Stimulated activated CD8-positive, alpha-beta memory T cell treated with anti-CD3 and anti-CD28 coated beads, Interleukin-4, amount 100 ng/mL, for 1 hour (primary cell): ENCODE measurements at places on chromosomes 7 and 10.

GRCh38 chr7:45601094-45601493 lies 26.9 kb downstream of the ADCY1 start:
- DNase-seq, result no peak

GRCh38 chr7:36281945-36282717 lies 107.5 kb upstream of the ANLN start:
- no peak for DNase-seq

GRCh38 chr7:66958538-66959350 lies 36.6 kb downstream of the SBDS start:
- DNase-seq, result no peak

- no peak for DNase-seq
Observed at GRCh38 chr7:108413337-108413736, 42.9 kb downstream of the NRCAM start.

- DNase-seq, result no peak
Observed at GRCh38 chr10:11866199-11866925, 43.2 kb downstream of the PROSER2 start.

DNA sequence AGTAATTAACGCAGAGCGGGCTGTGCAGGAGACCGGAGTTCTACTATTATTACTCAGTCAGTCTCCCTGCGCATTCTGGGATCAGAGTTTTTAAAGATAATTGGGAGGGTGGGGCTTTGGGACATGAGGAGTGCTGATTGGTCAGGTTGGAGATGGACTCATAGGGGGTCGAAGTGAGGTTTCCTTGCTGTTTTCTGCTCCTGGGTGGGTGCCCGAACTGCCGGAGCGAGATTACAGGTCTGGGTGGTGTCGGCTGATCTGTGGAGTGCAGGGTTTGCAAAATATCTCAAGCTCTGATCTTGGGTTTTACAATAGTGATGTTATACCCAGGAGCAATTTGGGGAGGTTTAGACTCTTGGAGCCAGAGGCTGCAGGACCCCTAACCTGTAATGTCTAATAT lies 3.9 kb upstream of the LRRC27 start:
- no peak for DNase-seq

- DNase-seq, result no peak
Observed at GRCh38 chr7:117169907-117170306, 153.0 kb downstream of the WNT2 start.

DNA sequence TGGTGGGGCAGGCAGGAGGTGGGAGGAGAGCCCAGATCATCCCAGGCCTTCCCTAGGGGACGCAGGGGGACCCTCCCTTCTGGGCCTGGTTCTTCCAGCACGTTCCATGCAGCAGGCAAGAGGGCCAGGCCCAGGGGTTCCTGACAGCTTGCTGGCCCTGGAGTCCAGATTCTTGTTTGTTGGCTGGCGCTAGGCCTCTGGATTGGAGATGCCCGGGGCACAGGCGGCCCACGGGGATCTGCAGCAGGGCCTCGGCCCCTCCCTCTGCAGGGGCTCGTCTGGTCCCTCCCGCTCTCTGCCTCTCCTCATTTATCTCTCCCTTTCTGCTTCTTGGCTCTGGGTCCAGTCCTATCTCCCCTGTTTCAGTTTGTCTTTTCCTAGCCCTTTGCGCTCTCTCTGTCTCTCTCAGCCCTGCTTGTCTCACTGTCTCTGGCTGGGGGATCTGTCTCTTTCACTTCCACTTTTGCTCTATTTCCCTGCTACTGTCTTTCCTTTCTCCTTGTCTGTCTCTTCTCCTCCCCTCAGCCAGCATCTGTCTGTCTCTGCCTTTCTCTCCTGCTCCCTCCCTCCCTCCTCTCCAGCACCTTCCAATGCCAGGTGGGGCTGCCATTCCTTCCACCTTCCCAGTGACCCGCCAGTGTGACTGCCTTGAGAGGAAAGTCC lies 1.1 kb upstream of the AQP1 start:
- no peak for DNase-seq

- no peak for DNase-seq
Observed at GRCh38 chr7:121739465-121739864, 133.5 kb upstream of the PTPRZ1 start.

DNA sequence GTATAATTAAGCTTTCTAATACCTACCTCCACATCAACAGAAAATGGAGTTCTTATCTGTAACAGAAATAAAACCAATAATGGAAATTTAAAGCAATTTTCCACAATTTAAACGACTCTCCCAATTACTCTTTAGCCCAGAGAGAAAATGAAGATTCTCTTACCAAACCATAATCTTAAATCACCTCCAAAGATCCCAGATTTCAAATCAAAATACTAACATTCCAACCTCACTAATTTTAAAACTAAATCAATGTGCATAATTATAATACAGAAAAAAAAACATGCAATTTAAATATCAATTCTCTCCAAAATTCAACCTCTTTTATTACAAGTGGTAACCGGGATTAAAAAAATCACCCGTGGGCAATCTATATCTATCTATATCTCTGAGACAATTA lies 1.5 kb downstream of the HERC4 start:
- DNase-seq, result no peak

DNA sequence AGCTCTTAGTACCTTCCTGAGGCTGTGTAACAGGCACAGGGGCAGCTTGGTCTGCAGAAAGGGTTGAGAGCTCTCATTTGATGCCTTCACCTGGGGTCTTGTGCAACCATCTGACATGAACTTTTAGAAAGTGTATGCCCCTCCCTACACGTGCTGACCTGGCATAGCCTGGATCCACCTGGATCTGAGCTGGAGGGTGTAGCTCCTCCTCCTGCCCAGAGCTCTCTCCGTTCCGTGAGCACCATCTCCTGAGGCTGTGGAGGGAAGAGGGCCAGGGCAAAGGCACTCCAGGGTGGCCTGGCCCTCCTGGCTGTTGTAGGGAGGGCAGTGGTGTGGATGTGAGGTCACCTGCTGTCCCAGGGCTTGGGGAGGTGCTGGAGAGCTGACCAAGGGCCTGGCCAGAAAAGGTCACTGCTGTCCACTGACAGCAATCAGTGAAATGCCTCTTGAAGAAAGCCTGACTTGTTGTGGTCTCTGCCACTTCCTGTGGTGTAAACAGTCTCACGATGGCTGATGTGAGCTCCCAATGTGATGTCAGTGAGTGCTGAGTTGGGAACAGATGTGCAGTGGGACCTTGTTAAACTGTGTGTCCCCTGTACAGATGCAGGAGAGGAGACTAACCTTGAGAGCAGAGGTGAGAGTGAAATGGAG lies 23.0 kb downstream of the AMZ1 start:
- no peak for DNase-seq

DNA sequence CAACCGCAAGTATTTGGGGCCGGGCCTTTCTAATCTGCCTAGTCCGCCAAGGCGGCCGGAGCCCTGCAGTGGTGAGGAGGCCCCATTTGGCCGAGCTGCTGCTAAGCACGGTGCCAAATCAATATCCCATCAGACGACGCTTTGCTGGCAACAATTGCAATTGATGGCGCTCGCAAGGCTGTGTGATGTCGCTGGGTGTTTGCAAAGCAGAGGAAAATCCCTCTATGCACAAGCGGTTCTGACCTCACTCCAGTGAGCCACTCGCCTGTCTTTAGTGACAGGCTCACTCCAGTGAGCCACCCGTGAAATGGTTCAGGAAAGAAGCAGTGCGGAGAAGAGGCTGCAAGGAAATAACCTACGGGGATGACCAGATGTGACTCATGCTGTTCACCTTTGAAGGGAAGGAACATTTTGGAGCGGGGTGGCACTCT lies 18.3 kb upstream of the PDE1C start:
- no peak for DNase-seq

GRCh38 chr10:90451283-90451682 lies 406.6 kb downstream of the HTR7 start:
- no peak for DNase-seq

GRCh38 chr10:93991596-93992284 lies 2.0 kb upstream of the PLCE1 start:
- no peak for DNase-seq

GRCh38 chr7:100952641-100953040 lies 3.3 kb downstream of the MUC3A start:
- DNase-seq, result no peak

- no peak for DNase-seq
Observed at GRCh38 chr7:68461430-68461829, 1136.8 kb upstream of the AUTS2 start.

DNA sequence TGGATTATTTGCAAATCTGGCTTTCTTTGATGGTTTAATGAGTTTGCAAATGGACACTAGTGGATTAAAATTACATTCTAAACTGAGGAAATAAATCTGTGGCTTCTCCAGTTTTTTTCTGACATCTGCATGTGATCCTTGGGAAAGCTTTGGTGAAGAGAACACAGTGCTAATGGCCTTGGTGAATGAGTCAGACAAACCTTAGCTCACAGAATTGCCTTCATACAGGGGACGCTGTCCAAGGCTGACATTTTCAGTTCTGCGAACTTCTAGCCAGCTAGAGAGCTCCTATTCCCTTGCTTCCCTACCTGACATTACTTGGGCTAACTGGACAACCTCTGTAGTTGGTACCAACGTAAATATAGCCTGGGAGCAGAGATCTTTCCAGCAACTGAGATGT lies 21.2 kb downstream of the BMPER start:
- no peak for DNase-seq

GRCh38 chr7:145534301-145534700 lies 582.3 kb upstream of the CNTNAP2 start:
- no peak for DNase-seq

GRCh38 chr10:11901454-11901832 lies 78.3 kb downstream of the PROSER2 start:
- DNase-seq, result no peak

- no peak for DNase-seq
Observed at GRCh38 chr10:29798921-29799690, 164.3 kb upstream of the SVIL start.

GRCh38 chr7:154610903-154611302 lies 392.0 kb downstream of the PAXIP1 start:
- no peak for DNase-seq

DNA sequence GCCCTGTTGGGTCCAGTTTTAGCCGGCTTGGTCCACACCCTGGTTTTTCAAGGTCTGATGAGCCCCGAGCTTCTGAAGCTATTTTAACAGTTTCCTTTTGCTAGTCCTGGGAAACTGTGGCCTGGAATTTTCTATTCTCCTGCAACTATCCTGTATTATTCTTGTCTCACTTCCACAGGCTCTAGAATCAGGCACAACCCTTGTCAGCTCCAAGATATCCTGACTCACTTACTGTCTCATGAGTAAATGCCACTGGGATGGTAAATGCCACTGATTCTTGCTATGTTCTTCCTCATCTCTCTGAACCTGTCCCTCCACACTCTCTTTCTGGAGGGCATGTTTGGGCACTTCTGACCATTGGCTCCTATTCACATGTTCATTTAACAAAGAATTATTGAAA lies 611.5 kb upstream of the IGFBP3 start:
- DNase-seq, result no peak

GRCh38 chr7:1945558-1945957 lies 275.5 kb downstream of the ELFN1 start:
- DNase-seq, result no peak

GRCh38 chr7:2171855-2172254 lies 60.9 kb downstream of the MAD1L1 start:
- no peak for DNase-seq

DNA sequence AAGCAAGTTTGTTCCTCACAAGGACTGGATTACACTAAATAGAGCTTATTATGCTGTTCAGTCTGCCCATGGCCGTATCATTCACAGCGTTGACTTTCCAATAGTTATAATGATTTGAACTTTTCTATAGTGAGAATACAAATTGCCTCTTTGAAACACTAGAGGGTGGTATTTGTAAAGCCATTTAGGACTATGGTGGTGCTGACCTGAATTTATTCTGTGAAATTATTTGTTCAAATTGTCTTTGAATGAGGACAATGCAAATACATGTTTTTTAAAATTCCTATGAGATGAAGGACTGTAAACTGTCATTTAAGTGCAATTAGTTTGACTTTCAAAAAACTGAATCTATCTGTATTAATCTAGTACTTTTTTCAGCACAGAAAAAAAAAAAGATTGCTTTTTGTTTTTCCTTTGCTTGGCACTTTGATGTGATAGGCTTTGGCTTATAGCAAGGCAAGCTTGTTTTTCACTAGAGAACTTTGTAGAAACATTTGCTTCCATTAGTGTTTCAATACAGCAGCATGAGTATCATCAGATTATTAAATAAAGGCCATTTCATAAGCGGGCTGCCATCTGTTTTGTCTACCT lies 122.7 kb upstream of the TMEM229A start:
- DNase-seq, result no peak

DNA sequence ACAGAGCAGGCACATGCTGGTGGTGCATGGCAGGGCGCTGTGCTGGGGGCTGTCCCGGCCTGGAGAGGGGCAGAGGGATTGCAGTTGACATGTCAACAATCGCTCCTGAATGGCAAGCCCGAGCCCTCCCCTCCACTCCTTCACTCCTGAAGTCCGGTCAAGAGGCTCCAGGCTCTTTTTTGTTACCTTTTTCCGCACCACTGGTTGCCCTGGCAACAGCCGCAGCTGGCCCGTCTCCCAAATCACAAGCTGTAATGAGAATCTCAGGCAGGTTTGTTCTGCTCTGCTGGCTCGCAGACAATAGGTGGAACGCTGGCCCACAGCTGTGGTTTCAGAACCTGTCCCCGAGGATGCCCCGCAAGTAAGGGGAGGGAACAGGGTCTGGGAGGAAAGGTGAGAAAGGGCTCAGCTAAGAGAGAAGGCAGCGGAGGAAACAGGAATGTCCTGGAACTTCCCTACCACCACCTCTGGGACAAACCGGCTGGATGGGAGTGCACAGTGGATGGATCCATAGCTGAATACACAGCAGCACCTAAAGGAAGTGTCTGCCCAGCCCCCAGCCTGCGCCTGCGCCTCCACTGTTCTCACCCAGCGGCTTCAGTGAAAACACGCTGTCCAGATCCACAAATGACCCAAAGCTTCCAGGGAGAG lies 58.9 kb downstream of the CALML3 start:
- no peak for DNase-seq

GRCh38 chr10:96271016-96271815 lies at the start of gene BLNK:
Gene BLNK, minus strand, starts transcription at chr10:96271569. Its CDS starts 171 bp downstream, at chr10:96271398.
- no peak for DNase-seq

- no peak for DNase-seq
Observed at GRCh38 chr7:76232698-76233097, 31.0 kb downstream of the SRRM3 start.

DNA sequence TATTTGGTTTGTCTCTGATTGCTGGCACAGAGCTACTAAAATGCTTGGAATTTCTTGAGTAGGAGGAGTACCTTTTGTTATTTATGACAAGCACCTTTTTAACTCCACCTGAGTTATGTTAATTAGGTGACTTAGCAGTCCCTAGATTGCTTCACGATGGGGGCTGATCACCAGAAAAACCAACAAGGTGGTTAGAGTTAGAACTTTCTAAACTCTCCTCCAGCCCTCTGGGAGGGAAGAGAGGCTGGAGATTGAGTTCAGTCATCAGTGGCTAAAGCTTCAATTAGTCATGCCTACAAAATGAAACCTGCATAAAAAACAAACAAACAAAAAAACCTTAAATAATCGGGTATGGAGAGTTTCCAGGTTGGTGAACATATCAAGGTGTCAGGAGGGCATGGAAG lies 23.6 kb upstream of the ING3 start:
- no peak for DNase-seq
